T1000 (cell line): ENCODE measurements at places on chromosomes 2 and 18.

DNA sequence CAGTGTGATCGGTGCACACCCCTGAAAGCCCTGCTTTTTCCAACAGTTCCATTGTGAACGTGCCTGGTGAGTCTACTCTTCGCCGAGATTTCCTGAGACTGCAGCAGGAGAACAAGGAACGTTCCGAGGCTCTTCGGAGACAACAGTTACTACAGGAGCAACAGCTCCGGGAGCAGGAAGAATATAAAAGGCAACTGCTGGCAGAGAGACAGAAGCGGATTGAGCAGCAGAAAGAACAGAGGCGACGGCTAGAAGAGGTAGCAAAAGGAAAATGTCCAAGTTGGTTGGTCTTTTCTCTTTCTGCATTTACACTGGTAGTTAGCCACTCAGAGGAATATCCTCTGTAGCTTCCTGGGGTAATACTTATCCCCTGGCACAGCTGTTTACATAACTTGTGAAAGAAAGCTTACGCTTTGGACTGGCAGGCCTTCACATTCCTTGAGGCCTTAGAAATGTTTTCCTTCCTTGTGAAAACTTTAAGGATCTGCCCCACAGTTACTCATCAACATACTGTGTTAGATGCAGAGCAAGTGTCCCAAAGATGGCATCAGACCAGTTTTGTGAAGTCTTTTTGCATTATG lies 146.6 kb downstream of the MAP4K4 start:
- no peak for DNase-seq

DNA sequence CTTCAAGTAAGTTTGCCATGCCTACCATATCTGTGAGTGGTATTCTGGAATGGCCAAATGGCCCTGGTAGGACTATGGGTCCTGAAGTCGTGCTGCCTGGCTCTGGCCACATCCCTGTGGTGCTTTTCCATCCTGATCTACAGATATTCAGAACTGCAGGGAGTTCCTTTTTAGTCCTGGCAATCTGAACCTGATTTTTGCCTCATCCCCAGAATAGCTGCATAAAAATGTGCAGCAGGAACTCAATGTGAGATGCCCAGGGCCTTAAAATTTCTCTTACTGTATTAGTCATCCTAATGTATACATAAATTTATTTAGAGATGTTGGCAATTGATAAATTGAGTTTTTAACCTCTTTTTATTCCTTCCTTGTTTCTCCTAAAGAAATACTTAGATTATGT lies 5.3 kb downstream of the SERPINB13 start:
- no peak for DNase-seq

- DNase-seq = no peak
Measured at GRCh38 chr2:37377187-37377532, 32.7 kb downstream of the QPCT start.

- DNase-seq = no peak
Measured at GRCh38 chr2:110773401-110773921, 41.1 kb downstream of the ACOXL start.

GRCh38 chr2:199113111-199113510 lies 344.6 kb downstream of the SATB2 start:
- DNase-seq = no peak

DNA sequence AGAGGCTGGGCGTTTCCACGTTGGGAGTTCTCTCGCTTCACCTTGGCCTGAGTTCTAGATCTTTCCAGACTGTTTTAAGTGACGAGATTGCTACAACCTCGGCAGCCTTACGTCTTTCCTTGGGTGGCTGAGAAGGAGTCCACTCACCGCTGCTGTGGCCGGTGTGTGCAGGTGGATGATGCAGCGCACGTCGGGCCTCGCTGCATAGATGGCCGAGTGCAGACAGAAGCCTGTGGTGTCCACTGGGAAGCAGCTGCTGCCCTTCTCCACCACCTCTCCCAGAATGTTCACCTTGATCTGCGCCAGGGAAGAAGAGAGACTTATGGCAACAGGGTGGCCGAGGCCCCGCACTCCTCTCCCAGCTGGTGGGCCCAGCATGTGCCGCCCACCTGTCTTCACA lies 75.7 kb downstream of the ADD2 start:
- DNase-seq = no peak

DNA sequence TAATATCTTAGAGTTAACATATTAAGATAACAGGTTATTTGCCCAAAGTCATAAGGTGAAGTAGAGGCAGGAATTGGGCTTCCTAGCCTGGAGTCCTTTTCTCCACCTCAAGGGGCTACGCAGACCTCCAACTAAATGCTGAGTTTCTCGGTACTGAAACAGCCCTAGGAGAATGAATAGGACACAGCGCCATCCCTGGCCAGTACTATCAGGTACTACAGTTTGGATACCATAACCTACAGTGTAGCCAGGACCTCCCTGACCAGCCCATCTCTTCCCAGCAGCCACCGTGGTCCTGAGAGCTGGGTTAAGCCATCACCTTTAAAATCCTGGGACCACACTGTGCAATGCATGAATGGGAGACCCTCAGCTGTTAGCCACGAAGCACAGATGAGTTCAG lies 15.7 kb downstream of the CASP8 start:
- no peak for DNase-seq

DNA sequence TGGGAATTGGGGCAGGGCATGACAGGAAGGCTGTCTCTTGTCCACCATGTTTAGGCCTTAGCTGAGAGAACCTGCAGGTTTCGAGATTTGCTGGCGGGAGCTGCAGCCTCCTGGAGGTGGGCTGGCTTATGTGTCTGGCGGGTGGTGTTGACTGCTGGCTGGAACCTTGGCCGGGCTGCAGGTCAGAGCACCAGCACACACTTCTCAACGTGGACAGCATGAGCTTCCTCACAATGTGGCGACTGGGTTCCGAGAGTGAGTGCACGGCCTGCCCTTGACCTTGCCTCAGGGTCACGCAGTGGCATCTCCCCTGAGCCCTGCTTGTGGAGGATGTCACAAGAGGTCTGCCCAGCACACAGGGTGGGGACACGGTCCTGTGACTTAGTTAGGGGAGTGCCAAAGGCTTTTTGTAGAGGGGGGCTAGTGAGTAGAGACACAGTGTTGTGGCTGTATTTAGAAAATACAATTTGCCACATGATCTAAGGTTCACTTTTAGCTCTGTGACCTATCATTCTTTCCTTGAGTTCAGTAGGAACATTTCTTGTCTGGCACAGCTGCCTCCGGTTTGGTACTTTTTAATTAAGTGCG lies 134.8 kb downstream of the SEPTIN10 start:
- DNase-seq = no peak

- DNase-seq = no peak
Measured at GRCh38 chr2:99864561-99865553, 277.5 kb downstream of the AFF3 start.

DNA sequence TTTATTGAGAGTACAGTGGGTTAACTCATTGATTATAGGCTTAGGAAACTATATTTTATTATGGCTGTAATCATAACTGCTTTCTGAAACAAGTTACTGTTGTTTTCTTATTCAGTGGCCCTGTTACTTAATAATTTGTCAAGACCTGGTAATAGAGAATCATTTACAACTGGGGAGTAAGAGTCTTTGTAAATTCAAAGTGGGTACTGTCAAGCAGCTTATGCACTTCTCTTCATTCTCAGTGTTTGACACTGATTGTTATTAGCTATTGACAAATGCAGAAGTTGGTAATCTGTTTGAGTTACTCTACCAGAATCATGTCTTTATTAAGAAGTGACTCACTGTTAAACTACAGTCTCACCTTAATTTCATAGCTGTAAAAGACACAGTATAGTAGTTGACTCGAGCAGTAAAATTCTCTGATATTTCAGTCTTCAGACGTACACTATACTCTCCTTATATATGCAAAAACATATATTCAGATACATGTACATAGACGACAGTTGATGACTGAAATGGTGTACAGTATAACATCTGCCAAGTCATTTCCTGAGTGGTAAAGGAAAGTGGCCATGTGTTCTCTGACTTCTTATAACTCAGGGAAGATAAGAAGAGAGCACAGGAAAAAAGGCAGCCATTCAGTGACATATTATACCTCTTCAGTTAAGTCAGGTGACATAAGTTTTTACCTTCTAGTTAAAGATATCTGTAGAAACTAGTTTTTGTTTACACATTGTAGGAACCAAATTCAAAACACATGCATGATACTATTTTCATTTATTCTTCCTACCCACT lies 36.0 kb upstream of the TTC27 start:
- no peak for DNase-seq

DNA sequence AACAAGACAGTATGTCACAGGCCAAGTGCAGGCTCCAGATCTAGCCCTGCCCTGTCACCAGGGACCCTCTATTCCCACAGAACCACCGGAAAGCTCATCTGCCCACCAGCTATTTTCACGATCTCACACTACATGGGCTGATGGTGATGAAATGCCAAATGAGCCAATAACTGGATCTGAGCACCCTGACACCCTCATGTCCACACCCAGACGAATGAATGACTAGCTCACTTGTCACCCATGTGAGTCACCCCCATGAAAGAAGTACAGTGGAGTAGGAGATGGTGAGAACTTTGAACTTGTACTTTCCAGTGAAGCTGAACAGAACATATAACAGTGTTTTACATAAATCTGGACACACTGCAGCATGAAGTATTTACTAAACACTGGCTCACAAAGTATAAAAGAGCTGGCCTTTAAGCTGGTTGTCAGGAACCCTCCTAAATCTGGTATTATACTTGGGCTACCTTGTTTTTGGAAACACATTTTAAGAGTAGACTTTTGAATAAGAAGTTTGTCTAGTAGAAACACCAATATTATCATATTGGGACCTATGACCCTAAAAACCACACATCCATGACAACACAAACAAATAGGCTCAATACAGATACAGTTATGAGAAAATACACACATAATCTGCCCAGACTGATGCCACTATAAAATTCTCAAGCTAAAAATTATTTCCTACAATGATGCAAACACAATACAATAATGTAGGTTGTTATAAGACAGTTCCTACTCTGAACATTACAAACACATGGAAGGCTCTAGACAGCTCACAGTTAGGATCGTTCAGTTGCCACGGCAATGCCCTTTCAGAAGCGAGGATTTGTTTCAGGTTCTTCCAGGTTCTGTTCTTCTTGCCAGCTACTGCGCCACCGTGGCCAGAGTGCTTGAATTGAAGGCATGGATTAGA lies 19.0 kb downstream of the INO80C start:
- peak; percentile 9 for DNase-seq

DNA sequence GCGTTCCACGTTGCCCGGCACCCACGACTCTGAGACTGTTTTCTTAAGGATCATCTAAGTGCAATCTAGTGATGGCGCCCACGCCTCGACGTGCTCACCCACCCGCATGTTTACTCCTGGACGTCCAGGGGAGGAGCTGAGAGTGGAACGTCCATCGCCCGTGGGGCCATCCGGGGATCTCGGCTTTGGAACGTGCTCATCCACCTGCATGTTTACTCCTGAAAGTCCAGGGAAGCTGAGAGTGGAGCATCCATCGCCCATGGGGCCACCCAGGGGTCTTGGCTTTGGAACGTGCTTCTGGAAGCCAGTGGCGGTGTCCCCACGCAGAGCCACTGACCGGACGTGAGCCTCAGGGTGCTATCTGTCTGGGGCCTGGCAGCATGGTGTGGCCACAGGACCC lies 45.6 kb upstream of the SALL3 start:
- DNase-seq = no peak

DNA sequence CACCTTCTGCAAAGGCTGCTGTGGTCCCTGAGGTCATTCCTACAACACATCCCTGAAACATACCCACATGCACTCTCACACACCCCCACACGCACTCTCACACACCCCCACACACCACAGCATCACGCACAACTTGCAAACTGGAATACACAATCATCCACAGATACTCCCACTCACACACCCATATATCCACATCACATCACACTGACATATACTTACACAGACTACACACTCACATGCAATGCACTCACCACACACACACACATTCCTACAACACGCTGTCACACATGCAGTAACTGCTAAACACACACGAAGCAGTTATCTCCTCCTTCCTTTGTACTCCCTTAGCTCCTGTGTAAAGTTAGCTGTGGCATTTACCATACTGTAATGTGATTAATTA lies 57.1 kb upstream of the PKDCC start:
- no peak for DNase-seq

GRCh38 chr2:207332480-207333212 lies 166.9 kb upstream of the KLF7 start:
- DNase-seq = no peak

GRCh38 chr2:195534971-195535370 lies 122.1 kb upstream of the SLC39A10 start:
- no peak for DNase-seq

DNA sequence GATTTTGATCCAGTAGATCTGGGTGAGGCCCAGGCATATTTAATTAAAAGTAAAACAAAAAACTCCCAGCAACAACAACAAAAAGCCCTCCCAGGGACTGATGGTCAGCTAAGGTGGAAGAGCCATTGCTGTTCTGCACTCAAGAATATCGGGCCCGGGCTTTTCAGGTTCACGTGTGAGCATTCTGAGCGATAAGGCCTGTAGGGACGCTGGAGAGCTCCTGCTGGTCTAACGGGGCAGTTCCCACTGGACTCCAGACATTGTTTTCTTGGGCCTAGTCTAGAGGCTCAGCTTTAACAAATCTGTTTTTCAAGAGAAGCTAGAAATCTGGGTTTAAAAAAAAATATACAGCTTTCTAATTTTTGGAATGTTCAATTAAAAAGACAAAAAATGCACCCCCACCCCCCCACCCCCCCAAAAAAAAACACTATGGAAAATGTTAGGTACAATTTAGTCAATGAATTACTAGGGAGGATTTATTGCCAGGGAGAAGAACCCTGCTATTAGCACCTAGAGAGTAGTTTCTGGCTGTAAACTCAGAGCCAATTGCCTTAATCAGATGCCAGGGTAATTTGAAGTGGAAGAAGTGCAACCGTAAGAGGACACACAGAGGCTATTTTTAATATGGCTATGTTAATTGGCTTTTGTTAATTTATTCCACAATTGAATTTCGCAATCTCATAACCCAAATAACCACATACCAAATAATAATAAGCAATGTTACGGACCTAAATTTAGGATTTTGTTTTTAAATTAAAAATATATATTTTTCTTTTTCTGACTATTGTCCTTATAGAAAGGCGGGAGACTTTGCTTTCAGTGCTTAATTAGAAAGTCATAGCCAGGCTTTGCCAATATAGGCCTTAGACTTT lies 78.9 kb downstream of the MAP4K4 start:
- DNase-seq = no peak

GRCh38 chr2:68280796-68281195 lies 28.5 kb upstream of the PPP3R1 start:
- no peak for DNase-seq

GRCh38 chr2:75538521-75539490 lies 21.9 kb downstream of the EVA1A start:
- no peak for DNase-seq

- DNase-seq = no peak
Measured at GRCh38 chr18:63365876-63366212, 1.2 kb downstream of the KDSR start.

GRCh38 chr2:72925328-72925943 lies 8.1 kb downstream of the EMX1 start:
- no peak for DNase-seq
